GM23248 (cell line): ENCODE measurements at places on chromosomes 7 and 10. TPM values are rescaled to one million over a fixed set of nuclear protein-coding genes. Genes with fewer than 3 reads are reported as not detected.

GHRHR gene
- total RNA-seq = not detected in 2 replicates

AGAP5 gene
- total RNA-seq = 2.1 and 3.9 TPM in 2 replicates

DNA sequence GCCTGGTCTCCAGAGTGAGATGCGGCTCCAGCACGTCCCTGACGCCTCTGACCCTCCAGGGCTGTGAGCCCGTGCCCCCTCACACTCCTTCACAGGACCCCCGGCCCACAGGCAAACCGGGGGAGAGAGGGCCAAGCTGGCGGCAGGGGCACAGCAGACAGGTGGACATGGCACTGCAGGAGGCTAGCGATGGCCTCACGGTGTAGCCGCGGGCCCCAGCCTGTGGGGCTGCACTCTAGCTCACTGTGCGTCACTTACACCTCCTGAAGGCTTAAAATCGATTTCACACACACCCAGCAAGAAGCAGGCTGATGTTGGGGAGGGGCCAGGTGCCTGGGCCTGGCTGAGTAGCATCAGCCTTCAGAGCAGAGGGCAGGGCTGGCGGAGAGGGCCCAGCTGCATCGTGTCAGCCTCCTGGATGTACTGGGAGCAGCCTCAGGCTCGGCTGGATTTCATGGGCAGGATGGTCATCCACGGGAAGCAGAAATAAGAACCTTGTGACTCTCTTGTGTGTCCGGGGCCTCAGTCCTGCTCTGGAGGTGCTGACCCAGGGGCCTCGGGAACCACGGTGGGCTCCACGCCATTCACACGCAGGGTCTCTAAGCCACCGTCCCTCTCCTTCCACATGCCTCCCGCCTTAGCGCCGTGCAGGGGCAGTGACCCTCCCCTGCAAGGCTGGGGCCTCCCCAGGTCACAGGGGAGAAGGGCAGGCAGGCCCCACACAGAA is 19.4 kb upstream of the KNDC1 start:
- no peak for DNase-seq

DNA sequence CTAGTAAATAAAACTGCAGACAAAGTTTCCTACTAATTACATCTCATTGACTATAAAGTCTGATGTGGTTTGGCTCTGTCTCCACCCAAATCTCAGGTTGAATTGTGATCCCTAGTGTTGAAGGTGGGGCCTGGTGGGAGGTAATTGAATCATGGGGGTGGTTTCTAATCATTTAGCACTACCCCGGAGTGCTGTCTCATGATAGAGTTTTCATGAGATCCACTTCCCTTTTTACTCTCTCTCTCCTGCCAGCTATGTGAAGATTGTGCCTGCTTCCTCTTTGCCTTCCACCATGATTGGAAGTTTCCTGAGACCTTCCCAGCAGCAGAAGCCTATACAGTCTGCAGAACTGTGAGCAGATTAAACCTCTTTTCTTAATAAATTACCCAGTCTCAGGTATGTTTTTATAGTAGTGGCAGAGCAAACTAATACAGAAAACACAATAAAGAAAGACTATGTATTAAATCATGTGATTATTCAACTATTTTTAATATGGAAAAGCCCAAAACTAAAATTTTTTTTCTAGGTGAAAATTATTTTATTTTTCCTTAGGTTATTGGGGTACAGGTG is 232.1 kb downstream of the FZD1 start:
- DNase-seq = no peak

GRCh38 chr7:106598663-106599342 is 62.2 kb downstream of the CCDC71L start:
- DNase-seq = peak; percentile 70

DNA sequence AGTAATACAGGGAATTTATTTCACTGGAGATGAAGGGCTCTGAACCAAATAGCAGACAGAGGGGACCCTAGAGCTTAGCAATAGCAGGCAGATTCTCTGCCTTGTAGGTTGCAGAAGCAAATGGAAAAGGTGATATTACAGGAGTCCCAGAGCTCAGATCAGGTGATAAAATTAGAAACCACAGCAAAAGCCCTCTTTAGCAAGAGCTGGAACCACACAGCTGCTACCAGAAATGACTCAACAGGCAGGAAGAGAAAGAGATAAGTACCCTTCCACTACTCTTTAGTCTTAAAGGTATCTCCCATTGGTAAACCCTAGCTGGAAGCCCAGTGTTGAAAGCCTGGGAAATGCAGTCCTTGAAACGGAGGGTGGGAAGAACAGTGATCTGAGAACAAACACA is 535.6 kb upstream of the GHITM start:
- DNase-seq = no peak
